HT-29 (cell line): ENCODE measurements at places on chromosomes 6 and 20. TPM values are rescaled to one million over a fixed set of nuclear protein-coding genes. Genes with fewer than 3 reads are reported as not detected.

ZNF512B gene
- total RNA-seq = 0.34 and 0.38 TPM in 2 replicates

PRDM13 gene
- total RNA-seq = not detected in 2 replicates

HSP90AB1 gene
- 751 and 810 TPM in 2 replicates for total RNA-seq

GJA1 gene
- 0.03 TPM in 1 of 2 replicates, not detected in the other for total RNA-seq
